ENCODE measurements at places on chromosomes 7 and 10.

- DNase-seq = no peak
Observed at GRCh38 chr7:42217548-42217947, 19.5 kb downstream of the GLI3 start.

GRCh38 chr10:45421221-45422097 lies 47.4 kb downstream of the ALOX5 start:
- DNase-seq = no peak

- no peak for DNase-seq
Observed at GRCh38 chr10:113651898-113652297, 11.9 kb downstream of the NRAP start.

GRCh38 chr10:60944058-60944909 lies at the start of gene RHOBTB1:
Gene RHOBTB1, minus strand, starts transcription at chr10:60944185. Its CDS starts 32,643 bp downstream, at chr10:60911542.
- peak; percentile 81 for DNase-seq

DNA sequence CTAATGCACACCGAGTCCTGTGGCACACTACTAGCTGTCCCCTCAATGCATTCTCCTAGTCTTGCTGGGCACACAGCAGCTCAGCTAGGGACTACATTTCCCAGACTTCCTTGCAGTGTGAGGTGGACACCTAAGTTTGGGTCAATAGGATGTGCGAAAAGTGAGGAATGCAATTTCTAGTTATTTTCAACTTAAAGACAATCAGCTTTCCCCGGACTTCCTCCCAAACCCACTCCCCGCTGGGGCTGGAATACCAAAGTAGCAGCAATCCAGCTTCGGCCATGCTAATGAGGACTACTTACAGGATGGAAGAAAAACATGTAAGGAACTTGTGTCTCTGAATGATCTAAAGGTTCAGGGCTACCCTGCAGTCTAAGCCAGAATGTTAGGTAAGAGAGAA lies 286.4 kb upstream of the LRRN3 start:
- no peak for DNase-seq
